NCI-H1694 (cell line): ENCODE measurements at places on chromosomes 2 and 18.

- peak; percentile 92 for DNase-seq
Observed at GRCh38 chr2:127508631-127509034, 17.7 kb downstream of the IWS1 start.

DNA sequence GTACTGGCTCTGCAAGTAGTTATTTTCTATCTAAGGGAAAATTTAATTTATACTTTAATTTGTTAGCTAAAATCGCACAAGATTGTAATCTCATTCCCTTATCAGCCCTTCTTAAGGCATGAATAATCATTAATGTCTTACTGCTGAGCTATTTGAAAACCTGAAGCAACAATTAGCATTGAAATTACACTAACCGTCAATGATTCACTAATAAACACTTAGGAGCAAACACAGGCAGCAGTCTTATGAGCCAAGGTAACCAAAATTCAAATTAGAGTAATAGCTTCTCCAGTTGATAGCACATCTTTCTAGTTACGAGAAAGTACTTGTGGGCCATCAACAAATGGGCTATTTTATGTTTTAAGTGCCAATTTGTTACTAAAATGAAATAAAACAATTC, 1289.7 kb downstream of the LRP1B start:
- DNase-seq: no peak

GRCh38 chr2:203934041-203934492, 2.5 kb upstream of the ICOS start:
- no peak for DNase-seq

DNA sequence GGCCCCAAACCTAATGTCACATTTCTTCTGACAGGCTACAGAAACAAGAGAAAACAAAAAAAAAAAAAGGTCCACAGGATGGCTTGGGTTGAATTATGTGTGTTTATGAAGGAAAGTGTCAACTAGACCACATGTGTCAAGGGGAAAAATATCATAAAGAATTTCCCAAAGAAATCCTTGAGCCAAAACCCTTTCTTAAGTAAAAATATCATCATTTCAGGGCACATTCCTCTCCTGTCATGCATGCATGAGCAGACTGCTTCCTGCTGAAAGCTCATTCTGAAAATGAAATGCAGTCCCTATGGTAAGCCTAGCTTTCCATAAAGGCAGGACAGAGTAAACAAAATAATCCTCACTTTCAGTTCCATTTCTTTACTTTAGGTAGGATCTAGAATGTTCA, 85.7 kb upstream of the RBBP8 start:
- DNase-seq: no peak

DNA sequence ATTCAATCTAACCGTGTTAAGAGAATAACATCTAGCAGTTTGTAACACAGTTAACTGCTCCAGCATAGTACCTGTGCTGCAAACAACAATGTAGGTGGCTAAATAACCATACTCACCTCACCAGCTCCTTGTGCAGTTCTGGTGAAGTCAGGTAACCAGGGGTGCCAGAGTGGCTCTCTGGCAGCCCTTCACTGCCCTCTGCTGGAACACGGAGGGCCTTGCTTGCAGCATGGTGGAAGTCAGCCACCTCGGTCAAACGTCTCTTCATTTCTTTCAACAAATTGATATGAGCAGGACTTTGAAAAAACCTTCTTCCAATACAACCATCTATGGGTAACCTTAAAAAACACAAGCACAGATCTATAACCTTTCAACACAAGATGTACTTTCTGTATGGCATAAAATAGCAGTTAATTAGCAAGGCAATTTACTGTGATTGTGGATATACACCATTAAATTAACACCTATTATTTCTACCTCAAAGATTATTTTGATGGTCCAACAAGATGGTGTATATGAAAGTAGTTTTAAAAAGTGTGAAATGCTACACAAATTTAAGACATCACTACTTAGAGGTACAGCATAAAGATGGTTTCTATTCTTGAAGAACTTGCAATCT, 56.6 kb downstream of the EPG5 start:
- DNase-seq: peak; percentile 0

GRCh38 chr2:120765678-120766469, 30.2 kb downstream of the GLI2 start:
- DNase-seq: no peak

GRCh38 chr2:165408186-165408585, 61.3 kb upstream of the CSRNP3 start:
- DNase-seq: no peak

DNA sequence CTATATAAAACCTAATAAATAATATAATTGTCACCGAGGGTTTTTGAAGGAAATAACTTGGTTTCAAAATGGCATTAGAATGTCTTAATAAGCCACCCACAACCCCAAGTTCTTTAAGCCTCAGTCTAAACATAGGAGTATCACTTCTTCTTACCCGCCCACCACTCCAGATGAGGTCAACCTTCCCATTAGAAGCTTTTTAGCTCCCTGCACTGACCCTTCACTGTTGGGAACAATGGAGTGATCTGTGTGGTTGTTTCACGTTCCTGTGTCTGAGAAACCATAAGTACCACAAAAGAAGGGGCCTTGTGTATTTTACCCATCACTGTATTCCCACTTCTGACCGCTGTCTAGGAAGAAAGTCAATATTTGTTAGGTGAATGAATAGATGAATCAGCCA, 326.3 kb upstream of the ZNF521 start:
- no peak for DNase-seq

GRCh38 chr18:48947092-48947491, 3.7 kb downstream of the SMAD7 start:
- DNase-seq: no peak

GRCh38 chr2:179729966-179730365, 131.4 kb downstream of the ZNF385B start:
- DNase-seq: no peak

GRCh38 chr2:109242654-109243331, 113.8 kb downstream of the SH3RF3 start:
- no peak for DNase-seq

- DNase-seq: no peak
Observed at GRCh38 chr2:106115250-106115649, 78.9 kb downstream of the UXS1 start.

DNA sequence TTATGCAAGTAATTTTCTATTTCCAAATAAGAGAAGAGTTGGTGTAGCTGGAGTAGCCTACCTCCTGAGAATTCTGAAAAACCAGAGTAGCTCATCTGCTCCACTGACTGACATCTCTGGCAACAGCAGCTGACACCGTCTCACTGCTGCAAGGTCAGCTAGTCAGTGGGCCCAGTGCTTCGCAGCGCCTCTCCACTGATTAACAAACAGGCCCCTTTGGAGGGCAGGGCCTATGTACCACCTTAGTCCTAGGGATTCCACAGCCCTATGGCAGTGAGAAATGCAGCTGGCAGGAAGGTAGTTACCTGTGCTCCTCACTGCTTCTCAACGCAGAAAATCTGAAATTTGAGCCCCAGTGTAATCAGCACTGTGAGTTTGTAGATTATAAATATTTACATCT, 97.5 kb downstream of the DLGAP1 start:
- DNase-seq: no peak

DNA sequence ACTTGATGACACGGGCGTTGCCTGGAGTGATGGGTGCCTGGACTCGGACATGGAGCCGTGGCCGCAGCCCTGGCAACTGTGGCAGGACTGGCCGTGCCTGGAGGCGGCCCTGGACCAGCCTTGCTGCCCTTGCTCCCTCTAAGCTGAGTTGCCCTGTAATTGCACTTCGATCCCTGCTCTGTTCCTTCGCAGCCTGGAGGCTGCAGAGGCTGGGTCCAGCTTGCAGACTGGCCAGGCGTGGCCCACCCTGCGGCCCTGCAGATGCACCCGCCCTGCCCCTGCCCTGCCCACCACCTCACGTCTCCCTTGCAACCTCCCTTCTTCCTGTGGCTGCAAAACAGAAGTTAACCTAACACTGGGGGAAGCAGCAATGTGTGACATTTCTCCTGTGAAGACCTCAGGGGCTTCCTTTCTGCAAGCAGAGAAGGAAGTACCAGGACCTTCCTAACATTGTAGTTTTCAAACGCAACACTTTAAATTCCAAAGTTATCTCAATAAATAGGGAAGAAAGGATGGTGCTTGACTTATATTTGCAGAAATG, 174.6 kb upstream of the TPO start:
- no peak for DNase-seq
